ENCODE measurements at places on chromosomes 13 and 19.

DNA sequence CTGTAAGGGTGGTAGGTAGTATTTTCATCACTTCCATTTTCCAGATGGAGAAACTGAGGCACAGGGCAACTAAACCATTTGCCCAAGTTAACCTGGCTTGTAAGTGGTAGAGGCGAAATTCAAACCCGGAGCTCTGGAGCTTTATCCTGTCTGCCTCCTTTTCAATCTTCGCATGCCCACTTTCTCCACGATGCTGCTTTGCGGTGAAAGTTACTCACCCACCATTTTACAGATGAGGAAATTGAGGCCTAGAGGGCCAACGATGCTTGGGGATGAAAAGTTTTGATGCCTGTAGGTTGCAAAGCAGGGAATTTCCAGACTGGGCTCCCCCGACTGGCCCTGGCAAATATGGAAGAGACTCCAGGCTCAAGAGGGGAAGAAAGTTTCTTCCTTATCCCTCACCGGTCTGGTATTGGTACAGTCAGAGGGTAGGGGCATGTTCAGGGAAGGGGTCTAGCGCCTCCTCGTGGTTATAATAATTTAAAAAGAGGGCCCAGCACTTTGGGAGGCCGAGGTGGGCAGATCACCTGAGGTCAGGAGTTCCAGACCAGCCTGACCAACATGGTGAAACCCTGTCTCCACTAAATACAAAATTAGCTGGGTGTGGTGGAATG lies 1.9 kb upstream of the SH2D3A start:
- peak; percentile 47 for DNase-seq

DNA sequence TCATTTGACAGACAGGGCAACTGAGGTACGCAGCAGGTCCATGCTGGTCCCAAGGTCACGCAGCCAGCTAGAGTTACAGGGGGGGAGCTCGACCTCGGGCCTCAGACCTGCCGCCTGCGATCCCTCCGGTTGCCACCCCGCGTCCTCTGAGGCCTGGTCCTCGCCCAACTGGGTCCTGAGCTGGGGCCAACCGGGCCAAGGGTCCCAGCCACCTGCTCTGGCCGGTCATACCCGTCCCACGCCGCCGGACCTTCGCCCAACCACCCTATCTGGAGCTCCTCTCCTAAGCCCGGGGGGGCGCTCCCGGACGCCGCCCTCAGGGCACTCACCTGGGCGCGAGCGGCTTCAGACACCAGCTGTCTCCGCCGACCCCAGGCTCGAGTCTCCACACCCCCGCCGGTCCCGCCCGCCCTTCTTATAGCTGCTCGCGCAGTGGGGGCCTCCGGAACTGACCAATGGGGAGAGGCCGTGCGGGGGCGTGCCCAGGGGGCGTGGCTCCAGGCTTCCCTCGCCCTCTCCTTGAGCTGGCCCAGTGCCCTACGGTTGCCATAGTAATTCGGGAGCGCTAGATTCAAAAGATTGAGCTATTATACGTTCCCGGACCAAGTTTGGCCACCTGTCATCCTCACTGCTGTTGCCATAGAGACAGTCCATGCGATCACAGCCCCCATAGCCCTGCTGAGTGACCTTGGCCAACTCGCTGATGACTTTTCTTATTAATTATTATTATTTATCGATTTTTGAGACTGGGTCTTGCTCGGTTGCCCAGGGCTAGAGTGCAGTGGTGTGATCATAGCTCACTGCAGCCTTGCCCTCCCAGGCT lies at the start of gene PLIN5:
Gene PLIN5, minus strand, starts transcription at position 389 of the 823 bp plus-strand sequence. CDS start 1,150 bp downstream, outside the sequence.
- peak; percentile 87 for DNase-seq

GRCh38 chr19:17255150-17255621 lies 9.4 kb downstream of the USHBP1 start:
- no peak for DNase-seq

DNA sequence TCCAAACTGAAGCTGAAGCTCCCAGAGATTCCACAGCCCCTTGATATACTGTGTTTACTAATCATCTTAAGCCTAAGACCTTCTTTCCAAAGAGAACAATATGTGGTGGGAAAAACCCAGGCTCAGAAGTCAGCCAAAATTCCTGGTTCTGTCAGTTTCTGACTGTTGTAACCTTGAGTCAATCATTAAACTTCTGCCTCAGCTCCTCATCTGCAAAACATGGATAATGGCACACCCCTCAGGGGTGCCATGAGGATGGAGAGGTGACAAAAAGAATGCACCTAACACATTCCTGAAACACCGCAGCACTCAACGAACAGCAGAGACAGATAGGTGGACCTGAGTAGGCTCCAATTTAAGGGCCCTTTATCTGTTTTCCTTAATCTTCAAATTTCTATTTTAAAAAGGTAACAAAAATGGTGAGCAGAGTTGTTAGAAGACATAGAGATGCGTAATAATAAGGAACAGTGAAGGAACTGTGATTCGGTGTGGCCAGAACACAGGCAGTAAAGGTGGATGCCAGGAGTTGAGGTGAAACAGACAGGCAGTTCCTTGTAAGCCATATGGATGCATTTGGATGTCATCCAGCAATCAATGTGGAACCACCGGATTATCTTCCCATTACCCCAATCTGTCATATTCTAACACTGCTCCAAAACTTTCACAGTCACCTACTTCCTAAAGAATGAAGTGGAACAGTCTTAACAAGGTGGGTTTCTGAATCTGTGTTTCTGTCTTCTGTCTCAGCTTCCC lies 56.6 kb upstream of the DOCK9 start:
- DNase-seq: no peak

- DNase-seq: no peak
Measured at GRCh38 chr19:44341794-44342193, 14.7 kb downstream of the ZNF112 start.

- no peak for DNase-seq
Measured at GRCh38 chr13:113646921-113647340, 11.1 kb downstream of the ATP4B start.
